Stimulated activated CD8-positive, alpha-beta memory T cell treated with anti-CD3 and anti-CD28 coated beads, Interleukin-4, amount 100 ng/mL, for 1 hour (primary cell): ENCODE measurements at places on chromosomes 13 and 19.

GRCh38 chr19:55406826-55407549 lies 600 bp downstream of the UBE2S start:
- DNase-seq = no peak

- DNase-seq = no peak
These were observed 727 bp downstream of the CNMD start for GRCh38 chr13:52738719-52739467.

- DNase-seq = no peak
These were observed 42.7 kb downstream of the ADPRHL1 start for GRCh38 chr13:113410472-113411201.

GRCh38 chr13:109387471-109387870 lies 398.9 kb downstream of the IRS2 start:
- DNase-seq = no peak

DNA sequence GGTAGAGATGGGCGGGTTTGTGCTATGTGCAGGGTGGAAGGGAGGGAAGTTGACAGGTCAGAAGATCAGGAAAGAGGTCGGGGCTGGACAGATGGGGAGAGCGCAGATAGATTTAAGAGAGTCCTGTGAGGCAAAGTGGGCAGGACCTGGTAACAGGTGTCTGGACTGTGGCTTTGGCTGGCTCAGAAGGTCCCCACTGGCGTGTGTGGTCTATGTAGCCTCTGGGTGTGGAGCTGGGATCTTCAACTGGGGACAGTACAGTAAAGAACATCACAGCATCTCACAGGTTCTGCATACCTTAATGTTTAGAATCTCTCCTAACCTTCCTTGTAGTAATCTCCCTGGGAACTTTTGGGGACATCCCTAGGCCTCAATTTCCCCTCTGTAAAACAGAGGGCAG lies 17.7 kb downstream of the CKM start:
- no peak for DNase-seq
